AG09309 (cell line): ENCODE measurements at places on chromosomes 13 and 19.

- no peak for DNase-seq
Measured at GRCh38 chr19:49492573-49493405, 3.4 kb upstream of the RPS11 start.

- DNase-seq: no peak
Measured at GRCh38 chr19:35644987-35645679, 3.0 kb upstream of the COX6B1 start.

DNA sequence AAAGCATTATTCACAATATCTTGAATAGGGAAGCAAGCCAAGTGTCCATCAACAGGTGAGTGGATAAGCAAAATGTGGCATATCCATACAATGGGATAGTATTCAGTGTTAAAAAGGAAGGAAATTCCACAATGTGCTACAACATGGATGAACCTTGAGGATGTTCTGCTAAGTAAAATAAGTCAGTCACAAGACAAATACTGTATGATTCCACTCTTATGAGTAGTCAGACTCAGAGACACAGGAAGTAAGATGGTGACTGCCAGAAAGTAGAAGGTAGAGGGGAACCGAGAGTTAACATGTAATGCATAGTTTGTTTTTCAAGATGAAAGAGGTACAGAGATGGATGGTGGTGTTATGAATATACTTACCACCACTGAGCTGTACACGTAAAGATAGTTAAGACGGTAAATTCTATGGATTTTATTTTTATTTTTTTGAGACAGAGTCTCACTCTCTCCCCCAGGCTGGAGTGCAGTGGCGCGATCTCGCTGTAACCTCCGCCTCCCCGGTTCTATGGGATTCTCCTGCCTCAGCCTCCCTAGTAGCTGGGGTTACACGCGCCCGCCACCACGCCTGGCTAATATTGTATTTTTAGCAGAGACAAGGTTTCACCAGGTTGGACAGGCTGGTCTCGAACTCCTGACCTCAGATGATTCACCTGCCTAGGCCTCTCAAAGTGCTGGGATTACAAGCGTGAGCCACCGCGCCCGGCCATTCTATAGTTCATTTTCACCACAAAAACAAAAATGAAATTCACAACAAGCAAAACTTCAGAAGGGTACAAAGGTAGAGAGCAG is 1.0 kb upstream of the CHAMP1 start:
- DNase-seq: no peak

DNA sequence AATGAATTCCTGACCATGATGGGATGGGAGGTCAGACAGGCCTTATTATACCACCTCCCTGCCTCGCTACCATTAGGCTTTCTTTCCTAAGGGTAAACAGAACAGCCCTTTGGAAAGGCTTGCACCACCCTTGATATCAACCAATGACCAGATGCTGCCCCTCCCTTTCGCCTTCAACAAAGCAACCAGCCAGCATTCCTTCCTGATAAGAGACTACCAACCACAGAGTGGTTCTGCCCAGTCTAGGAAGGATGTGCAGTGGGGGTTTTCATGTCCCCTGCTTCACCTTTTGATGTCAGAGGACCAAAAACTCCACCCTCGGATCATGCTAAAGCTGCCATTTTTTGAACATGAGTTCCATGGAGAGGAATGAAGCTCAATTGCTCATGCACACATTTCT is 21.7 kb downstream of the TEX30 start:
- DNase-seq: no peak

DNA sequence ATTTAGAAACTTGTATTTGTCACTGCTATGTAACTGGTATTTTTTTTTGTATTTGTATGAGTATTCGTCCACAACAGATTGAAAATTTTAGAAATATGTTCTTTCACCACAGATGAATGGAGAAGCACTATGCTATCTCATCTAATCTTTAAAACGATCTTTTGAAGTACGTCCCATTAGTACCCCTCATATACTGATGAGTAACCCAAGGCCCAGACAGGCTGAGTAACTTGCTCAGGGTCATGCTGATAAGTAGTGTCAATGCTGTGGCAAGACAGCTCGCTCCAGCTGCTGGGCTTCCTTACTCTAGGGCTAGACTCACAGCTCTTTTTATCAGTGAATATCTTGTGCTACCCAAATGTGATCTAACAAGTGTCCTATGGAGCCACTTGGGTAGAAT is 154.2 kb downstream of the SUCLA2 start:
- no peak for DNase-seq

DNA sequence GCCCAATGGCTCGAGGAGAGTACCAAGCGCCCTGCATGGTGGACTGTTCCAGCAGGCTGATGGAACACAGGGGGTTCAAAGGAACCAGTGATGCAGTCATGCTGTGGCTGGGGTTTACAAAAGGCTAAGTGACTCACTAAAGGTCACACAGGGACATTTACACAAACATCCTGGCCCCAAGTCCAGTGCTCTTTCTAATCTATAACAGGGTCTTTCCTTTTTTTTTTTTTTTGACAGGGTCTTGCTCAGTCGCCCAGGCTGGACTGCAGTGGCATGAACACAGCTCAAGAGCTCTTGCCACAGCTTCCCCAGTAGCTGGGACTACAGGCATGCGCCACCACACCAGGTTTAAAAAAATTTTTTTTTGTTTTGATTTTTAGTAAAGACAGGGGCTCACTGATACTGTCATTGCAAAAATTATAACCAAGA is 2.8 kb upstream of the SLC25A15 start:
- no peak for DNase-seq

- peak; percentile 46 for DNase-seq
Measured at GRCh38 chr19:45782820-45783785, 813 bp upstream of the DMPK start.

GRCh38 chr13:38769526-38769925 is 82.6 kb downstream of the FREM2 start:
- no peak for DNase-seq

DNA sequence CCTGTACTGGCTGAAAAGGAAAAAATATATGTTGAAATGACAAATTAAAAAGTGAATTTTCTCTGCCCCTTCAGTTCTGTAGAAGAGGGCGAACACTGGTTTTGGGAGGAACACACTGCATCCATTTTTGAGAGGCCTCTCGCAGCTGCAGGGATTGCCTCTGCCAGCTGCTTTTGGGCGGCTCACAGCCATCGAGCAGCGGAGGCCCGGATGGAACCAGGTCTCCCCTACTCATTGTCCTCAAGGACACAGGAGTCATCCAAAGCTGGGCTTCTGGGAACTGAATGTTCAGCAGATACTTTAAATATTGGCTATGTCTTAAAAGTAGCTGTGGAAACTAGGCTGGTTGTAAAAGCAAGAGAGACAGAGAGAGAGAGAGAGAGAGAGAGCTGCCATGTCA is 17.1 kb downstream of the RCBTB2 start:
- no peak for DNase-seq

- no peak for DNase-seq
Measured at GRCh38 chr19:8504171-8504570, 1.7 kb upstream of the PRAM1 start.

DNA sequence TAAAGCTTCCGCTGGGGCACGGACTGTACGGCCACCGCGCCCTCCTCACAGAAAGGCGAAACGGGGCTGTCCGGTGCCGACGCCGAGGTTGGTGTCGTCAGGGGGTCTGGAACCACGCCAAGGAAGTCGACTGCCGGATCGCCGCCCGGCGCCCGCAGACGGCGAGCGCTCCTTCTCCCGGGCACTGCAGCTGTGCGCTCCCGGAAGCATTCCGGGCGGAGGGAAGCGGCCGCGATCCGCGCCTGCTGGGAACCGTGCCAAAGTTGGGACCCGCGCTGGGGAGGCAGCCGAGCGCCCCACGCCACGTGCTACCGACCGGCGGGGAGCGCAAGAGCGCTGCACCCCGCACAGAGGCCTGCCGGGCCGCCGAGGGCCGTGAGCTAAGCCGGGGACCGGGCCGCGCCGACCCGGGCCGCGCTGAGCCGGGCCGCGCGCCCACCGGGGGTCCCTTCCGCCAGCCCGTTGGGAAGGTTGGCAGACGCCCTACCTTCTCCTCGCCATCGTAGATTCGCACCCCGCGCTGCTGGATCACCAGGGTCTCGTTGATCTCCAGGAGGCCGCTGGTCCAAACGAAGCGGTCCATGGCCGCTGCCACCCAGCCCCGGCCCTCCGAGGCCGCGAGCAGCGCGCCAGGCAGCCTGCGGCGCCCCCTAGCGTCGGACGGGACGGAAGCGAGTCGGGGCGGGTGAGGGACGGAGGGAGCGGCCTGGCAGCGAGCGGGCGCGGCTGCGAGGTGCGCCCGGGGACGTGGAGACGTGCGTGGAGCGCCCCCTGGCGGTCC is at the start of gene VPS36:
Gene VPS36 (minus strand): TSS at position 623 of the 781 bp plus-strand sequence. CDS start 40 bp downstream, at position 583.
- DNase-seq: peak; percentile 57
